Stimulated activated CD8-positive, alpha-beta memory T cell treated with anti-CD3 and anti-CD28 coated beads, Interleukin-2, amount 100 ng/mL, for 48 hours (primary cell): ENCODE measurements at places on chromosomes 6 and 20.

DNA sequence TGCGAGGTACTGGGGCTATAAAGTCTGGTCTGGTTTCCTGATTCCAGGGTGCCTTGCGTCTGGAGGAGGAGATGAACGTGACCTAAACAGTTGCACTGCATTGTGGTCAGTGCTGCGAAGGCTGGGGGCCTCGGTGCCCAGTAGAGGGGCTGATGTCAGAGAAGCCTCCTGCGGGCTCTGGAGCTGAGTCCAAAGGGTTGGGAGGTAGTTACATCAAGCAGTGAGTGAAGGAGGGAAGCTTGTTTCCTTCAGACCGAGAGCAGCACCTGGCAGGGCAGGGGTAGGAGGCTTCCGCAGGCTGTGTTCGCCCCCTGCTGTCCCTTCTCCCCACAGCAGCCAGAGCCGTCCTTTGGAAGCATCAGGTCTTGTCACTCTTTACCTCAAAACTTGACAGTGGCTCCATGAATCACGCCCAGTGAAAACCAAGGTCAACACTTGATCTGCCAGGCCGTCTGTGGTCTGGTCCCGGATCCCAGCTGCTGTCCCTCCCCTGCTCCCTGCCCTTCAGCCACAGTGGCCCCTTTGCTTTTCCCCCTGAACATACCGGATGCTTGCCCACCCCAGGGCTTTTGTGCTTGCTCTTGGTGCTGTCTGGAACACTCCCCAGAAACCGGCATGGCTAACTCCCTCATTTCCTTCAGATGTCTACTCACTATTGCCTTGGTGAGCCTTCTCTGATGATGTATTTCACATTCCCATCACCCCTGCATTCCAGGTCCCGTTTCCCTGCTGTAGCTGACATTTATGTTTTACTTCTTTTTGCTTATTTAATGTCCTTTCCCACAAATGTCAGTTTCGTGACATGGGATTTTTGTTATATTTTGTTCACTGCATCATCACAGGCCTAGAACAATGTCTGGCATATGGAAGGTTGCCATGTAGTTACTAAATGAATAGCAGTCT is 7.0 kb downstream of the DYNLRB1 start:
- DNase-seq: peak; percentile 23

GRCh38 chr6:96381246-96381645 is 140.4 kb upstream of the UFL1 start:
- no peak for DNase-seq

DNA sequence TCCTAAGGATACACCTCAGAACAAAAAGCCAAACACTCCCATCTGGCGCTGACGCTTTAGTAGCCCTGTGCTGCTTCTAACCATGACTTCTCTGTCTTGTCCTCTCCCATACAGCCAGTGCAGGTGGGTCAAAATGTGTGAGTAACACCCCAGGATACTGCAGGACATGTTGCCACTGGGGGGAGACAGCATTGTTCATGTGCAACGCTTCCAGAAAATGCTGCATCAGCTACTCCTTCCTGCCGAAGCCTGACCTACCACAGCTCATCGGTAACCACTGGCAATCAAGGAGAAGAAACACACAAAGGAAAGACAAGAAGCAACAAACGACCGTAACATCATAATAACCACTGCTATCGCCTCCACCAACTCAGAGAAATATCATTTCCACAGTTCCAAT is 1.4 kb downstream of the DEFB132 start:
- DNase-seq: no peak

DNA sequence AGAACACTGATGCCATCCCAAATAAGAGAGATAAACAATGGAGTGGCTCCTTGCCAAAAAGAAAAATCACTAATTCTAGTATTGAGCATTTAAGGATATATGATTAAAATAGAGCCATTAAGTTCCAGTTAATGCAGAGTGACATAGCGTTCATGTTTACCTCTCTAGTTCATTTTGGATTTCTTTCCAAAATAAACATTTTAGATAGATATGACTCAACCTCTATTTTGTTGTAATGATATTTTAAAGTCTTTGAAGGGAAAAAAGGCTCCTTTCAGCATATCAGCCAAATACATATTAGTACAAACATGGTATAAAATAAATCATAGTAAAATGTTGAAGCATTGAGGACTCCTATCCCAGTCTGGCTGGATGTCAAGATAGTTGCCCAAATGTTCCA is 33.4 kb downstream of the RWDD2A start:
- DNase-seq: no peak

DNA sequence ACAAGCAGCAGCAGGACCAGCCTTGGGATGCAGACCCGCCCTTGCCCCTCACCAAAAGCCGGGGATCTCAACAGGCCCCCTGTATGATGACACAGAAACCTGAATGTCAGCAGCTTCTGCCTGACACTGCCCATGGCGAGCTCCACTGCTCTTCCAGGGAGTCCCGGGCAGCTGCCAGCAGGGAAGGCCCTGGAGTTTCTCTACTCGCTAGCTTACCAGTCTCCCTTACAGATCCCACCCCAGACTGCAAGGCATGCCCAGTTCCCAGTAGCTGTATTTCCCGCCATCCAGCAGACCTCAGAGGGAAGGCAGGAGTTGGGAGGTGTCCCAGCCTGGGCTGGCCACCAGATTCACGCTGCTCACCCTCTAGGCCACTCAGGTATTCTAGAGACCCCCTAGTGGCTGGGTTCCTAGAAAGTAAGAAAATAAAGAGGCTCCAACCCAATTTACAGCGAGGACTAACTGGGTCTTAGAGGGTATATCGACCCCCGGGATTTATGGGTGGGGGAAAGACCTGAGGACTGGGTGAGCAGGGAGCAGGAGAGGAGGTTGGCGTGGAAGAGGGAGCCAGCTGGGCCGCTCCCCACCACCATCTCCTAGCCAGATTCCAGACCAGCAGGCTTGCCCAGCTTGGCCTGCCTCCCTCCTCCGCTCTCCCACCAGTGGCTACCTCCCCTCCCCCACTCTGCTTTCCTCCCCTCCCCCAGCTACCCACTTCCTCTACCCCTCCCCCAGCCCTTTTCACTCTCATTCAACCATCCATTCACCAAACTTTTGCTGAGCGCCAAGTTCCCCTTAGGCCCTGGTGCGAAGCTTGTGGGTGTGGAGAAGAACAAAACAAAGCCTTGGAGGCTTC is 9.7 kb upstream of the HMGA1 start:
- DNase-seq: no peak

DNA sequence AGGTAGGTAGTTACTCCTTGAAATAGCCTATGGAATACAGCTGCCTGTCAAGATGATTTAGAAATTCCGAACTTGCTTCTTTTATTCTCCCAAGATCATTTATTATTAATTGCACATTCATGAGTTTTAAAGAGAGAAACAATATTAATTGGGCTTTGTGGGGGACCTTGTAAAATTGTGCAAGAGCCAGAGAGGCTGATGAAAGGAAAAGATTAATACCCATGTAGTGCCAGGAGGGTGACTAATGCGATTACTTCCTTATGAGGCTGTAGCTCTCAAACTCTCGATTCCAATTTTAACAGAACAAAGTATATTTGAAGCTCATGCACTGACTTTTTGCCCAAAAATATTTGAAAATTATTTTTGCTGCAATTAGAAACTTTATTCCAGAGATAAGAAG is 423.8 kb upstream of the ID4 start:
- DNase-seq: no peak

DNA sequence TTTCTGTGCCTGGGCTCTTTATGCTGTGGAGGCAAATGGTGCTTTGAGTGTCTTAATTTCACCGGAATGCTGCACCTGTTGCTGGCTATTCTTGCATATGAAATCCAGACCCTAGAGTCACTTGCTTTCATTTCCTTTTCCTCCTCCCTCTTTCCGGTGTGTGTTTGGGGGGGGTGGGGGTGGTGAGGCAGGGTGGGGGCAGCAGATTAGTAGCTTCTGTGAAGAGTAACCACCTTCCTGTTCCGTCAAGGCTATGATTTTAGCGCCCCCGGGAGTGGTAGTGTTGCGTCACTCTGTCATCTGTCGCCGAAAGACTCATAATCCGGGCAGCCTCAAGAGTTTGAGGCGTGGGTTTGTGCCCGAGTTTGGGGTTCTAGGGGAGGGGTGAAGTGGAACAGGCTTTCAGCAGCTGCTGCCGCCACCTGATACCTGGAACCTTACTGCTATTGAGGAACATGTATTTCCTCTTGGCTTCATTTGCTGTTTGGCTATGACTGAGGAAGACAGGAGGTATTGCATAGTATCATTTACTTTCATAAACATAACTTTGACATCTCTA is 49.1 kb downstream of the UTRN start:
- DNase-seq: peak; percentile 38

DNA sequence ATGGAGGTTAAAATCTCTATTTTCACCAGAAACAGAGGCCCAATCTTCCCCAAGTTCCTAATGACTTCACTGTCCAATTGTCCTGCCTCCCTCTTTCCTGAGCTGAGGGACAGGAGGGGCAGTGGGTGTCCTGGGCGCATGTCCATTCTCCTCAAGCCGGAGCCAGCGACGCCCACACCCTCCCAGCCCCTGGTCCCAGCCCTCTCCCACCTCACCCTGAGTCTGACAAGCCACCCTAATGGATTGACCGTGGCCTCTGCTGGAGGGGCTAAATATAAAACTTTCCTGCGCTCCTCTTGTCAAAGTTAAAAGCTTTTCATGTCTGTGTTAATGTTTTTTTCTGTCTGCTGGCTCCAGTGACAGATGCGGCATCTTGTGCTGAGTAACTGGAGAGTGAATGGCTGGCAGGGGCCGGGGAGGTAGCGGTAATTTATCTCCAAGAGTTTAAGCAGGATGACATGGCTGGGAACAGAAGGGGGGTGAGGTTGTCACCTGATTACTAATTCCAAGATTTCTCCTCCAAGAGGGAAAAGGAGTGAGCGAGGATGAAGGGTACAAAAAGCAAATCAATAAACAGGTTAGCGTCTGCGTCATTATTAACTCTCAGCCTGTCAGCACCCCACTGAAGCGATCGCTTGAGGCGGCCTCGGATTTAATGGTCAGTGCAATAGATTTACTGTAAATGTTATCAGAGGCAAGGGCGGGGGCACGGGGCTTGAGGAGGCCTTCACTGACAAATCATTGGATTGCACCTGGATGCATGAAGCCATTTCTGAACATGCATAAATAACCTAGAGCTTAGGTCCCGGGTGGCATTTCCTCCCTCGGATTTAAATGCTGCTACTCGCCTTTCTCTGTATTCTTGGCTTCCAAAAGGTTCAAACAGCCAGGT is 118.1 kb upstream of the MAFB start:
- DNase-seq: no peak

GRCh38 chr6:35554811-35555210 is 42.1 kb upstream of the TULP1 start:
- no peak for DNase-seq

- DNase-seq: no peak
Observed at GRCh38 chr20:3093861-3094361, 9.4 kb upstream of the AVP start.

DNA sequence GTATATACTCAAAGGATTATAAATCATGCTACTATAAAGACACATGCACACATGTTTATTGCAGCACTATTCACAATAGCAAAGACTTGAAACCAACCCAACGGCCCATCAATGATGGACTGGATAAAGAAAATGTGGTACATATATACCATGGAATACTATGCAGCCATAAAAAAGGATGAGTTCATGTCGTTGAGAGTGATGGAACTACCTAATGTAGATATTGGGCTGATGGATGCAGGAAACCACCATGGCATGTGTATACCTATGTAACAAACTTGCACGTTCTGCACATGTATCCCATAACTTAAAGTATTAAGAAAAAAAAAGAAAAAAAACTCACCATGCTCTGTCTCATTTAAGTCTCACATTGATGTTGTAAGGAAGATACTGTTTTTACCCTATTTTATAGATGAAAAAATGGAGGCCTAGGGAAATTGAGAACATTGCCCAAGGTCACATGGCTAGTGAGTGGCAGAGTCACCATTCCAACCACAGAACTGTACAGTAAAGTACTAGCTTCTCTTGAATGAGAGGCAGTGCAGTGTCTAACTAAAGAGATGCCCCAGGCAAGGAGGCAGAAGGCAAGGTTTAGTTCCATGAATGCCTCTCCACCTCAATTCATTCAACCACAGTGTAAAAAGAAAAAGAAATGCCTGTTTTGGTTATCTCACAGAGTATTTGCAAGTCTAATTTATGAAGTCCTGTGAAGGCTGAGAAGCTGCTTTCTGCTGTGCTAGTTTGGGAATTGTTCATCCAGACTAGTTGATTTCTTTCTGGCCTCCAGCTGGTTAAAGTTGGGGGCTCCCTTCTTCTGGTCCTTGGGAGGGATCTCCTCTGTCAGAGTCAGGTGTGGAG is 68.2 kb downstream of the FIG4 start:
- no peak for DNase-seq
